Caudate nucleus (tissue), 63 donors: ENCODE measurements at places on chromosomes 2 and 18.

DNA sequence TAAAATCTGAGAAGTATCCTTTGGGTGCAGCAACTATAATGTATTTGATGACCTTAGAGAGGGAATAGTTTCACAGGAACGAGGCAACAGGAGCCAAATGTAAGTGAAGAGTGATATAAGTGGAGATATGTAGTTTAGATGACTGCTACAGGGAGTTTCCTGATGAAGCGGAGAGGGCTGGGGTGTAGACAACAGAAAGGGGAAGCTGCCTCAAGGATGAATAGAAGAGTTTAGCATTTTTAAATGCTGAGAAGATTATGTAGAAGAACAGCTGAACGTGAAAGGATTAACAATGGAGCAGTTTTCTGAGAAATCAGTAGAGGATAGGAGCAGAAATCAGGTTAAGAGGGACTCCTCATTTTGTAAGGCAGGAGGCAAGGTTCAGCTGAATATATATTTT lies 133.3 kb downstream of the LCLAT1 start:
- DNase-seq = no peak

DNA sequence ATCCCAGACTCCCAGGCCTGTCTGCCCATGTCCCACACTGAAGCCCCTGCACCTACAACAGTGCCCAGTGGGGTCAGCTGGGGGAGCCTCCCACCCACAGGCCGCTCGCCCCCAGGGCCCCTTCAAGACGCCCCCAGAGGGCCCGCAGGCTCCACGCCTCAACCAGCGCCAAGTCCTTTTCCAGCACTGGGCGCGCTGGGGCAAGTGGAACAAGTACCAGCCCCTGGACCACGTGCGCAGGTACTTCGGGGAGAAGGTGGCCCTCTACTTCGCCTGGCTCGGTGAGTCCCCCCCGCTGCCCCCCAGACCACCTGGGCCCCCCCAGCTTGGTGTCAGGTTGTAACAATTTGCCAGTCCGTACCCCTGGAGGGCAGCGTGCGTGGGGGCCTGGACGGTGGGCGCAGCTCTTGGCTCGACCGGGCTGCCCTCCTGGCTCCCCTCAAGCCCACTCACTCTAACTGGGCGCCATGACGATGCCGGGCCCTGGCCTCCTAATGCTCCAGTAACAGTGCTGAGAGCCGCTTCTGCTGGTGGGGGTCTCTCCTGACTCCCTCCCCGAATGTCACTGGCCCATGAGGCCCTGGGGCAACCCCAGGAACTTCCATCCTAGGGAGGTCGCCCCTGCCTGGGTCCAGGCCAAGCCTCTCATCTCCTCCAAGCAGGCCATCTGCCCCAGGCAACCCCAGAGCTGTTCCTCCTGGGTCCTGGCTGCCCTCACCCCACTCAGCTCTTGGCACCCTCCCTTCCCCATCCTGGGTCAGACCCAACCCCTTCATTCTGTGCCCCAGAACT lies 14.9 kb downstream of the ANO7 start:
- DNase-seq = no peak

- DNase-seq = no peak
Observed at GRCh38 chr2:233081731-233082221, 21.6 kb downstream of the INPP5D start.

DNA sequence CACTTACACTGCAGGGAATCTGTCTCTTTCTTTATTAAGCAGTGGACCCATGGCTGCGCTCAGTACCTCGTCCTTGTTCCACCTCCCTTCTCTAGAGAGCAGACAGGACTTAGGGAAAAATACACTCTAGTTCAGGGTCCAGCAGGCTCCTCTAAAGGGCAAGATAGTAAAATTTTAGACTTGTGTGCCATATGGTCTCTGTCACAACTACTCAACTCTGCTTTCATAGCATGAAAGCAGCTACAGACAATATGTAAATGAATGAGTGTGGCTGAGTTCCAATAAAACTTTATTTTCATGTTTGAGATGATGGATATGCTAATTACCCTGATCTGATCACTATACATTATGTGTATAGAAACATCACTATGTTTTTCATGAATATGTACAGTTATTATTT lies 163.1 kb downstream of the BABAM2 start:
- DNase-seq = no peak

GRCh38 chr2:192148620-192149321 lies 46.0 kb downstream of the TMEFF2 start:
- no peak for DNase-seq

DNA sequence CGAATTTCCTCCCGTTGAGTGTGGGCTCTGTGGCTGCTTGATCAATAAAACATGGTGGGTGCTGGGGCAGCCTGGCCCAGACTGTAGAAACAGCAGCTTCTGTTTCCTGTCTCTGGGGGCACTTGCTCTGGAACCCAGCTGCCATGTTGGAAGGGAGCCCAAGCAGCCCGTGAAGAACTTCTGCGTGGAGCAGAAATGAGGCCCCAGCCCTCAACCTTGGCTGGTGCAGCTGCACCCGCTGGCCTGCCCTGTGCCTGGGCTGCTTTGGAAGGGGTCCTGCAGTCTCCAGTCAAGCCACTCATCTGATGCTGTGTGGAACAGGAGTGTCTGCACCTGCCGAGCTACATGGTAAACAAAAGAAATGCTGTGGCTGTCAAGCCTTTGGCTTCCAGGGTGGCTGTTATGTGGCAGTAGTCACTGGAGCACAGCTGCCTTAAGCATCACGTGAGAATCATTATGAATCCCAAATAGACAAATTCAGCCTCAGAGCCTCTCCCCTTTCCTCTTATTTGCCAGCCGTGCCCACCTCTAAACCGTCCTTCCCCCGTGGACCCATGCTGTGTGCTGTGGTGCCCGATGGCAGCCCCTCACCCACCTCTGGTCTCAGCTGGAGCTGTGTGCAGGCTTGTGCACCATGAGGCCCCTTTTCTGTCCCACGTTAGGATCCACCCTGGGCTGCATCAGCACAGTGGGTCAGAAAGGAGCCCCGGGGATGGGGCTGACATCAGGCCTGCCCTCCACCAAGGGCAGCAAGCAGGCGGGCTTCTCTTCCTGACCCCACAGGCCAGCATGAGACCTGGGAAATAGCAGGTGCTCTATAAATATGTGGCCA lies 134.0 kb upstream of the HDAC4 start:
- no peak for DNase-seq
